Tibial artery (tissue), 4 donors: ENCODE measurements at places on chromosomes 3 and 15.

DNA sequence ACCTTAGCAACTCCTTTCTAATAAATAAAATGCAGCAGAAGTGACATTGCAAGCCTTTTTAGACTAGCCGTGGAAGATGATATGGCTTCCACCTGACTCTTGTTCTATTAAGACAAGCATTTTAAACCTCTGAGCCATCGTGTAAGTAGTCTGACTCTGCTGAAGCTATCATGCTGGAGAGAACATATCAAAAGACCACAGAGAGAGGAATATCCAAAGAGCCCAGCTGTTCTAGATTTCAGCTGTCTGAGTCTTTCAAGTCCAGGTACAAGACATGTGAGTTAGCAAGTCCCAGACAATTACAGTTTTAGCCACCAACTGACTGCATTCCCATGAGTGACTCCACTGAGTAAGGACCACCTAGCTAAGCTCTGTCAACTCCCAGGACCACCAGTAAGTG is 517.0 kb upstream of the NAALADL2 start:
- H3K36me3 ChIP-seq: no peaks in the 10 kb centered on the region
- H3K4me1 ChIP-seq: no peaks in the 10 kb centered on the region
- H3K4me3 ChIP-seq: no peak overlapping the region
- H3K27me3 ChIP-seq: no peaks in the 10 kb centered on the region
- DNase-seq: no peak

- H3K27me3 ChIP-seq: no peaks in the 10 kb centered on the region
- H3K36me3 ChIP-seq: peaks cover 2% of the 10 kb centered on the region
- H3K4me3 ChIP-seq: no peak overlapping the region
- no peak overlapping the region for H3K27ac ChIP-seq
Observed at GRCh38 chr3:112623717-112624116, 17.2 kb downstream of the CCDC80 start.

DNA sequence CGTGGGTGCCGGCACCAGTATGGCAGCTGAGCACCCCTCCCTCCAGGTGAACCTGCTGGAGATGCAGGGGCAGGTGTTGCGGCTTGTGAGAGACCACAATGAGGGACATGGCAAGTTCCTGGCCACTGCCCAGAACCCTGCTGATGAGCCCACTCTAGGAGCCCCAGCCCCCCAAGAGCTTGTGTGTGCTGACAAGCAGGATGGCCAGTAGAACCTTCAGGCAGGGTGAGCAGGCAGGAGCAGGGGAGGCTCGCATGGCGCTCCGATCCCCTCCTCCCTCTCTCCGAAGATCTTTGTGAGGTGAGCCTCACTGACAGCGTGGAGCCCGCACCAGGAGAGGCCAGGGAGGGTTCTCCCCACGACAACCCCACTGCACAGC is 29.8 kb downstream of the NGRN start:
- DNase-seq: no peak
- peak overlapping the region; percentile 35 for H3K4me3 ChIP-seq
- H3K36me3 ChIP-seq: no peaks in the 10 kb centered on the region
- H3K27ac ChIP-seq: peak overlapping the region; percentile 56
- peaks cover 66% of the 10 kb centered on the region for H3K4me1 ChIP-seq

DNA sequence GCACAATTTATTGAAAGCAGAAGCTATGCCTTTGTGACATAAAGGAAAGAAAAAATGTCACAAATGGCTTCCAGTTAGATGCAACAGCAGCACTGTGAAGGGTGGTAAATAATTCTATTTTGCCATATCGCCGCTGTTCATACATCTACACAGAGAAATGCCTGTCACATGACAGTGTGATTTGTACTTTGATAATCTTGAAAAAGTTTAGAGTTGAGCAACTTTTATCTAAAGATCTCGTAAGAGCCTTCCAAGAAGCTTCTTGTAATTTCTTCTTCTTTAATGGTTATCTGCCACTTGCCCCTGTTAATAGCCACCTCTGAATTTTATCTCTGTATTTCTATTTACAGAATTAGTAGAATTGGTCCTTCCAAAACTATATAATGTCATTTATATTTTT is 192.3 kb downstream of the ATP8B4 start:
- no peaks in the 10 kb centered on the region for H3K27me3 ChIP-seq
- no peaks in the 10 kb centered on the region for H3K36me3 ChIP-seq
- DNase-seq: no peak
- no peak overlapping the region for H3K27ac ChIP-seq

DNA sequence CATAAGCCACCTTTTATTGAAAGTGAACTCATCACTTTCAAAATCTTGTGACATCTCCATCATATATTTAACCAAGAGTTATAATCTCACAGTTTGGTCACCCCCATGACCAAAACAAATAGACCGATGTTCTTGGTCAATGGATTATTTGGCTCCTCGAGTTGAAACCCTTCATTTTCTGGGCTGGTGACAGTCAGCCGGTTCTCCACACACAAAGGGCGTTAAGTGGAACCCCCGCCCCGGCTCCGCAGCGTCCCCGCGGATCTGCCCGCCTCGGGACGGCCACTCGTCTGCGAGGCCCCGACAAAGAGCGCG is 772 bp downstream of the TSPAN3 start:
- no peak for DNase-seq
- peak overlapping the region; percentile 89 for H3K27ac ChIP-seq
- H3K27me3 ChIP-seq: no peaks in the 10 kb centered on the region

DNA sequence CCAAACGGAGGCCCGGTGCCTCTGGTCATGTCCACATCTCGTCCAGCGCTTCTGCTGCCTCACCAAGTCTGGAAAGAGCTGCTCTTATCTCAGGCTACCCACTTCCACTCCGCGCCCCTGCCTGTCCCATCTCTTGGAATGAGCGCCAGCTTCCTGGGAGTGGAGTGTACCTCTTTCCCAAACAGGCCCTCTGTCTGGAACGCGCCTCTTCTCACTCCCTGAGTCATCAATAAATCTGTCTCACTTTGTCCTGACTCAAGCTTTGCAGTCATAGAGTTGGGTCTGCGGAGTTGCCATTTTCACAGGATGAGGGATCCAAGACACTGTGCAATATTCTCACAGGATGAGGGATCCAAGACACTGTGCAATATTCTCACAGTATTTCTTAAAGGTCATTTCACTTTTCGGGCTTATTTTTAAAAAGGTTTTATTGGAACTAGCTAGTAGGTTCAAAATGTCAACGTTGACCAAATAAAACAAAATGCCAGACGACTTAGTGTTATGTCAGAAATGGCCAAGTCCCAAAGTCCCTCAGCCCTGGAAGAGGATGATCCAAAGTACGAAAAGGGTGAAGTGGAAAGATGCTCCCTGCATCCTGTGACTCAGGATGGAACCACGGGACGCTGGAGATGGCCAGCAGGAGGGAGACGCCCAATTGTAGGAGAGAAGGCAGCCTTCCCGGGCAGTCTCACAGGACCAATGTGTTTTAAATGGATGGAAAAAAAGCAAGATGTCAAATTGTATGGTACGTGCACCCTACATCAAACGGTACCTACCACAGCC is 81.1 kb downstream of the CHSY1 start:
- peaks cover 55% of the 10 kb centered on the region for H3K4me1 ChIP-seq
- H3K27ac ChIP-seq: peak overlapping the region; percentile 86
- H3K4me3 ChIP-seq: no peak overlapping the region
- DNase-seq: peak; percentile 87
- H3K27me3 ChIP-seq: no peaks in the 10 kb centered on the region

GRCh38 chr3:58032186-58032585 is 24.0 kb downstream of the FLNB start:
- H3K36me3 ChIP-seq: no peaks in the 10 kb centered on the region
- no peak overlapping the region for H3K27ac ChIP-seq
- H3K27me3 ChIP-seq: no peaks in the 10 kb centered on the region
- no peaks in the 10 kb centered on the region for H3K4me1 ChIP-seq
- no peak for DNase-seq

DNA sequence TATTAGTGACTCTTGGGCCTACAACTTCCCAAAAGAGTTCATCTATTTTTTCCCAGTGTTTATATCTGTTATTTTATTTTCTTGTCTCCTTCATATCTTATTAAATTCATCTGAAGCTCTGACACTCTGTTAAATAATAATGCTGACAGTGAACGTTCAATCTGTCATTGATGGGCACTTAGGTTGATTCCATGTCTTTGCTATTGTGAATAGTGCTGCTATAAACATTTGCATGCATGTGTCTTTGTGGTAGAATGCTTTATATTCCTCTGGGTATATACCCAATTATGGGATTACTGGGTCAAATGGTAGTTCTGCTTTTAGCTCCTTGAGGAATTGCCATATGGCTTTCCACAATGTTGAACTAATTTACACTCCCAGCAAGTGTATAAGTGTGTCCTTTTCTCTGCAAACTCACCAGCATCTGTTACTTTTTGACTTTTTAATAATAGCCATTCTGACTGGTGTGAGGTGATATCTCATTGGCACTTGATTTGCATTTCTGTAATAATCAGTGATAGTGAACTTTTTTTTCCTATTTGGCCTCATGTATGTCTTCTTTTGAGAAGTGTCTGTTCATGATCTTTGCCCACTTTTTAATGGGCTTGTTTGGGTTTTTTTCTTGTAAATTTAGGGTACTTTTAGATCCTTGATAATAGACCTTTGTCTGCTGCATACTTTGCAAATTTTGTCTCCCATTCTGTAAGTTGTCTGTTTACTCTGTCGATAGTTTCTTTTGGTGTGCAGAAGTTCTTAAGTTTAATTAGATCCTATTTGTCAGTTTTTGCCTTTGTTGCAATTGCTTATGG is 122.5 kb downstream of the LEKR1 start:
- H3K4me1 ChIP-seq: no peaks in the 10 kb centered on the region
- no peak for DNase-seq
- no peaks in the 10 kb centered on the region for H3K27me3 ChIP-seq

DNA sequence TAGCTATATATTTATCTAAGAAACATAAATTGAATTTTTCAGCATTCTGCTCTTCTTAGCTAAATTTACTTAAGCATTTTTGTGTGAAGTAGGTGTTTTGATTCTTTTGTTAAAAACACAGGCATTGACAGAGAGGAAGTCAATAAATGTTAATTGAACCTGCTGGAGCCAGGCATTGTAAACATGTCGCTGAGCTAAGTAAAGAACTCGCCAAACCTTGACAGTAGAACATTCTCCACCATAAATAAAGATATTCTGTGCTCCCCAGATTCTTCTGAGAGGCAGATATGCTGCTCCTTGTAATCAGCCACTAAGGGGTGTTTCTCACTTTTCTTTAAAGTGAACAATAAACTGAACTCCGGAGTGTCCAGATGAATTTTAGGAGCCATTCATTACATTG is 38.4 kb downstream of the SYNM start:
- H3K36me3 ChIP-seq: peaks cover 4% of the 10 kb centered on the region
- DNase-seq: no peak
- H3K27me3 ChIP-seq: no peaks in the 10 kb centered on the region
- no peak overlapping the region for H3K4me3 ChIP-seq
- peaks cover 43% of the 10 kb centered on the region for H3K4me1 ChIP-seq
- H3K27ac ChIP-seq: peak overlapping the region; percentile 73

GRCh38 chr15:70259028-70259424 is 161.3 kb upstream of the TLE3 start:
- peaks cover 16% of the 10 kb centered on the region for H3K4me1 ChIP-seq
- H3K4me3 ChIP-seq: no peak overlapping the region
- no peaks in the 10 kb centered on the region for H3K36me3 ChIP-seq

GRCh38 chr15:40340740-40341400 is at the start of gene CCDC9B:
Gene CCDC9B, minus strand, starts transcription at chr15:40340939. Its CDS starts 120 bp downstream, at chr15:40340819.
- peak within 1 kb of the TSS; percentile 90 for H3K27ac ChIP-seq
- H3K36me3 ChIP-seq: no peaks in the 10 kb centered on the region
- peaks cover 93% of the 10 kb centered on the region for H3K4me1 ChIP-seq
- peak within 1 kb of the TSS; percentile 43 for H3K4me3 ChIP-seq

GRCh38 chr3:62723166-62723913 is 151.9 kb downstream of the CADPS start:
- no peaks in the 10 kb centered on the region for H3K4me1 ChIP-seq
- H3K27me3 ChIP-seq: no peaks in the 10 kb centered on the region
- DNase-seq: no peak
- H3K36me3 ChIP-seq: no peaks in the 10 kb centered on the region
- H3K27ac ChIP-seq: no peak overlapping the region
- H3K4me3 ChIP-seq: no peak overlapping the region

DNA sequence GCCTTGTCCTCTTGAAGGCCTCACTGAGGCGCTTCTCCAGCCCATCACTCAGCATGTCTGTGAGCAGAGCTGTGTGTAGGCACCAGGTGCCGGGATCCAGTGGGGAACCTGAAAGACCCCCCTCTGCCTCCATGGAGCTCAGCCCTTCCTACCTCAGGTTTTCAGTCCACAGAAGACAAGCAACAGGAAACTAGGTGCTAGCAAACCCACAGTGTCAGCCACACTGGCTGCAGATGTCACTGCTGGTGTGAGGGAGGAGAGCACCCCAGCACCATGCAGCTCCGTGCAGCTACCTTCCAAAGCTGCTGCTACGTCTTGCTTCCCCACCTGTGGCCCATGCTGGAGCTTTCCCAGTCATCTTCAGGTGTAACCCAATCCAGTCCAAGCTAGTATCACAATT is 17.9 kb downstream of the PSTPIP1 start:
- H3K4me3 ChIP-seq: no peak overlapping the region
- no peaks in the 10 kb centered on the region for H3K36me3 ChIP-seq
- peaks cover 5% of the 10 kb centered on the region for H3K4me1 ChIP-seq
- no peak for DNase-seq
- H3K27me3 ChIP-seq: no peaks in the 10 kb centered on the region

- H3K27me3 ChIP-seq: no peaks in the 10 kb centered on the region
- no peak overlapping the region for H3K27ac ChIP-seq
- no peak overlapping the region for H3K4me3 ChIP-seq
Observed at GRCh38 chr3:97863031-97863430, 41.2 kb downstream of the CRYBG3 start.

DNA sequence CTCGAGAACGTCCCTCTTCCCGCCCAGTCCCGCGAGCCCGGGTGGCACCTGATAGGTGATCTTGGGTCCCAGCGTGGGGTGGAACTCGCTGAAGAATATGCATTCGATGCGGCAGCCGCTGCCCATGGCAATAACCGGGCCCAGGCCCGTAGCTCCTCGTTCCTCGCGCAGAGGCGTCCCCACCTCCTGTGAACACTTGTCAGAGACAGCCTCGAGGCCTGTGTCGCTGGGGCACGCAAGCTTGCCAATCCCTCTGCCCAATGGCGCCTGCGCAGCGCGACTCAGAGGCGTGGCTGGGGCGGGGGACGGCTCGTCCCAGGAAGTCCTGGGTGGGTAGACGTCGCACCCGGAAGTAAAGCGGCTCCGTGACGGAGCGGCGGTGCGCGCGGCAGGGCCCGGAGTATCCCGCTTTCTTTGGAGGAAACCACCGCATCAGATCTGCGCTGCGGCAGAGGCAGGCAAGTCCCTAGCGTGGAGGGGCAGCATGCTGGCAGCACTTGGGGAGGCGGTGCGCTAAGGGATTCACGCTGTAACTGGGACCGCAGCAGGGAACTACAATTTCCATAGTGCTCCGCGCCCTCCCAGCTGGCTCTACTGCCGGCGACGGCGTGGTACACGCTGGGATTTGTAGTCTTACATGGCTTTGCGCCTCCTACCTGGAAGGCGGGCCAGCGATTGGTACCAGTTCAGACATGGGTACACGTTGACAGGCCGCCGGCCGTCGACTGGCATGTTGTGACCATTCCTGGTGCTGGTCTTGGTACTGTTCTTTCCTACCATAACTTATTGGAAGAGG is at the start of the genes CYB561D2 and NPRL2:
CYB561D2 (plus strand) TSS at position 336 of the 796 bp plus-strand sequence. CDS start 572 bp downstream, outside the sequence.
NPRL2 (minus strand) TSS at position 249 of the 796 bp plus-strand sequence; CDS start at position 126, 123 bp downstream.
- peaks cover 19% of the 10 kb centered on the region for H3K36me3 ChIP-seq
- H3K4me3 ChIP-seq: peak within 1 kb of the TSS; percentile 68
- H3K4me1 ChIP-seq: peaks cover 38% of the 10 kb centered on the region
